Muscle of arm (tissue), 14 donors: ENCODE measurements at places on chromosomes 11 and 22. TPM values are rescaled to one million over a fixed set of nuclear protein-coding genes. Genes with fewer than 3 reads are reported as not detected.

GRCh38 chr11:2250041-2250440 is 20.3 kb downstream of the ASCL2 start:
- DNase-seq: no peak

GRCh38 chr22:45587638-45588505 is 83.8 kb upstream of the ATXN10 start:
- DNase-seq: no peak

DNA sequence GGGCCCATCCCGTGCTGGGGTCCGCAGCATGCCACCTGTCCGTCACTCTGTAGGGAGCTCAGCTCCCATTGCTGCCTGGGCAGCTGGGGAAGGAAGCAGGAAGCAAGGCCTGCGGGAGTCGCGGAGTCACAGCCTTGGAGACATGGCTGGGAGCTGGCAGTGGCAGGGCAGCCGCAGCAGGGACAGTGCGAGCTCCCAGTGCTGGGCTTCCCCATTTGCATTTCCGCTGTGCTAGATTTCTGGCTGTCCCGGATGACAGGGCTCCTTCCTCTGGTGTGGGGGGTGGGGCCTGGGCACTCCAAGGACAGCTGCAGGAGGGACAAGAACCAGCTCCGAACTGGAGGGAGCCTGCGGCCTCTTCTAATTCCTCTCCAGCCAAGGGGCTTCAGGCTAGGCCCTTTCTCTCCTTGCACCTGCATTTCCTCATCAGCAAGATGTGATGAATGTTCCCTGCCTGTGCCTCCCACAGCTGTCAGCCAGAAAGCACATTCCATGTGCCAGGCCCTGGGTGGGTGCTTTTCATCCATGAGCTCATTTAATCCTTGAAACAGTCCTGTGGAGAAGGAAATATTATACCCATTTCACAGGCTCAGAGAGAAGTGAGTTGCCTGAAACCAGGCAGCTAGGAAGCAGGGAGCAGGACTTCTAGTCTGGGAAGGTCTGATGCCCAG is 48.0 kb downstream of the MYO7A start:
- DNase-seq: no peak

GRCh38 chr22:24427500-24428164 is at the start of gene ADORA2A:
Gene ADORA2A (plus strand): TSS chr22:24427599. CDS start chr22:24433405, 5,806 bp downstream.
- no peak for DNase-seq

Gene C11orf87
- not detected for polyA plus RNA-seq

DNA sequence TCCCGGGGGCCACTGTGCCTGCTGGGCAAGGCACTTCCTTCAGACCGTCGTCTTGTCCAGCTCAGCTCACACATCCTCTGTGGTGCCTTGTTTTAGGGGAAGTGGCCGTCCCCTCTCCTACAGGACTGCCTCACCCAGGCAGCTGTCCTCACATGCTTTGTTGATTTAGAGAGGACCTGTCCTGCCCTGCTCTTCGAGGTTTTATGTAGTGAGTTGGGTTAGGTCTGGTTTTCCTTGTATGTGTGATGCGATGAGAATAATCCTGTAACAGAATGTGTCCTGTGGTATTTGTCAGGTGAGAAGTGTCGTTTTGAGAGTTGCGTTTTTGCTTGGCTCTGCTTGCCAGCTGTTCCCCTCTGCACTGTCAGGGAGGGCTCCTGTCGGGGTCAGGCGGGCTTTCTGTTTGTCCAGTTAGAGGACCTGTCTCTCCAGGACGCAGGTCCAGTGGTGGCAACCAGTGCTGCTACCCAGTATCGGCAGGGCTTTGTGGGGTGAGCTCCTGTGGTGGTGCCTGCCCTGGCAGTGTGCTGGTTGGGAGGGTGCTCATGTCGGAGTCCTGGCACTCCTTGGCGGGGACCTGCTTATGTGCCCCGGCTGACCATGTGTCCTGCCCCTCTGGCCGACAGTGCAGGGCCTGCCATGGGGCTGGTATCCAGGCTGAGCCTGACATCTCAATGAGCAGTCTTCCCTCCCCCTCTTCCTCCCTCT is 41.3 kb downstream of the MUC6 start:
- DNase-seq: no peak

GRCh38 chr11:36012455-36012854 is 68.6 kb downstream of the LDLRAD3 start:
- peak; percentile 65 for DNase-seq

- DNase-seq: no peak
These were observed at the start of gene GAB2 for GRCh38 chr11:78417175-78417887. Gene GAB2 (minus strand): TSS chr11:78417820. CDS start chr11:78417720, 100 bp downstream.

- DNase-seq: no peak
These were observed 1170.0 kb upstream of the CNTN5 start for GRCh38 chr11:97850701-97851100.

DNA sequence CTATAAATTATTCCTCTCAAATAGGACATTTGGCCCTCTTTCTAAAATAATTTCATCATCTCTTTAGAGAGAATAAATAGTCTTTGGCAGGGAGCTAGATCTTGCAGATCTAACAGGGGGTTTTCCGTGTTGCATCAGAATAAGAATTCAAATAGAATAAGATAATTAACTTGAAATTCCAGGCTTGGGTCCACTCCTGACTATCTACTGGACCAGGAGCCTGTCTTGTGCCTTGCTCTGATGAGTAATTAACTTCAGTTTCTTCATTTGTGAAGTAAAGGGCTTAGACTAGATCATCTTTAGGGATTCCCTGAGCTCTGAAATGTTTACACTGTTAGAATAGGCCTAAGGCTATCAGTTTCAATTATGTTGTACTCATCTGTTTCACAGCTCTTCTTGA is 23.5 kb upstream of the TMEM123 start:
- no peak for DNase-seq

DNA sequence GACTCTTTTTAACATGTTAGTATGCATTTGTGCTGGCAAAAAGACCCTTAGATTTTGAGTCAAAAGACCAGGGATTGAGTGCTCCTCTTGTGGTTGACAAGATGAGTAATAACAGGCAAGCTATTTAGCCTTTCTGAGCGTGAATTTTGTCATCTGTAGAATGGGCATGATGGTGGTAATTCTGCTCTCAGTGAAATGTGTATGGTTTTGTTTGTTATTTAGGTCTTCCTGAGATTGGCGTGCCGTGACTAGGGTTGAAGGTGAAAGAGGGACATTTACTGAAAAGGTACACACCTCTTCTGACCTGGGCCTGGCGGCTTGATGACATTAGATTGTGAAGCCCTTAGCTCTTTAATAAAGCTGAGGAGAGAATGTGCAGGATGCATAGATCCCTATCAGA is 8.4 kb upstream of the CEP295 start:
- no peak for DNase-seq

- DNase-seq: no peak
These were observed 268.8 kb downstream of the DDX10 start for GRCh38 chr11:108933630-108934029.

DNA sequence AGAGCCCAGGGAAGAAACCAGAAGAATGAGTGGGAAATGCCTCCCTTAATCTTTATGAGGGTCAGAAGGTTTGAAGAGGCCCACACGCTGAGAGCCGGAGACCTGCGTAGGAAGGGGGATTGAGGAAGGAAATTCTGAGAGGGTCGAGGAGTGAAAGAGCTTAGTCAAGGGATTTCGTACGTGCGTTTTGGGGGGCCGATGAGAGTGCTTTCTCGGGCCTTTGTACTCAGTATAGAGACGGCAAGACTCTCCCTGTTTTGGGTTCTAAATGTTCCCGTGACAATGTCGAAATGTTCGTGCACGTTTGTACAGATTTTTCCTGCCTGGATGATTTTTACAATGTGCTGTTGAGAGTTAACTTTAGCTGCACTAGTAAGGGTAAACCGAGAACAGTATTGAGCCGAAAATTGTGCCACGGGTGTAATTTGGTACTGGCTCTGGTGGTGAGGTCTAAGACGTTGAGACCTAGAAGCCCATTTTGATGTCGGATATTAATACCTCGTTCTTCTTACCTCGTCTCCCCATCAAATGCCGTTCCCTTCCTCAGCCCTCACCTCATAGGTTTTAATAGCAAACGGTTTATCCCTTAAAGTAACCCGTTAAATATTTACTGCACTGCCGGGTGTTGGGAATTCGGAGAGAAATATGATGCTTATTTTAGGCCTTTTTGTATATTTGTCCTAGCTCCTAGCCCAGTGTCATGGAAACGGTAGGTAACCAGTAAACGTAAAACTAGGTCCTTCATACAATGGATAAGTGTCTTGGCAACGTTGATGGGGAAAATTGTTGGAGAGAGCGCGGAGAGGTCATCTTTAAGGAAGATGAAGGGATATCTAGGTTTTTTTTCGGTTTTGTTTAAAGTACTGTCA is 734 bp downstream of the C11orf58 start:
- peak; percentile 29 for DNase-seq

DNA sequence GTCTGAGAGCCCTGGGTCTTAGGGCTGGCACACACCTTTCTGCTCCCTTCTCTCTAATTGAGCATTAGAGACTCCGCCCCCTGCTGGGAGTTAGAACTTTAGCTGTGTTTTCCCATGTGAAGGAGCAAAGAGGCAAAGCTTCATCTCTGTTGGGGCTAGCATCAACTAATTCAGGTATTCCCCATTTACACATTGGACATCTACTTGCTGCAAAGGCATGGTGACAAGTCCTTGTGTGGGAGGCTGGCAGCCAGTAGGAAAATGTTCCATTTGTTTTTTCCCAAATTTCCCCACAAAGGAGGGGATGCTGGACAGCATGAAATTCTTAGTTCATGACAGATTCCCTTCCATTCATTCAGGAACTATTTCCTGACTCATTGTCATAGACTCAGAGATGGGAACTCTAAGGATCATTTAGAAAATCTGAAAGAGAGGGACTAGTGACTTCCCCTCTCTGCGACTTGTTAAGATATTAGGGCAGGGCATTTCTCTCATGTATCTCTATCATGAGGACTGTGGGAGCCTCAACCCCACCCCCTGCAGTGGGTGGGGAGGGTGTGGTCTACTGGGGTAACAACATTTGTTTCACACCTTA is 3.6 kb downstream of the CD44 start:
- DNase-seq: no peak
